GOT3 (cell line): ENCODE measurements at places on chromosomes 1 and 21.

DNA sequence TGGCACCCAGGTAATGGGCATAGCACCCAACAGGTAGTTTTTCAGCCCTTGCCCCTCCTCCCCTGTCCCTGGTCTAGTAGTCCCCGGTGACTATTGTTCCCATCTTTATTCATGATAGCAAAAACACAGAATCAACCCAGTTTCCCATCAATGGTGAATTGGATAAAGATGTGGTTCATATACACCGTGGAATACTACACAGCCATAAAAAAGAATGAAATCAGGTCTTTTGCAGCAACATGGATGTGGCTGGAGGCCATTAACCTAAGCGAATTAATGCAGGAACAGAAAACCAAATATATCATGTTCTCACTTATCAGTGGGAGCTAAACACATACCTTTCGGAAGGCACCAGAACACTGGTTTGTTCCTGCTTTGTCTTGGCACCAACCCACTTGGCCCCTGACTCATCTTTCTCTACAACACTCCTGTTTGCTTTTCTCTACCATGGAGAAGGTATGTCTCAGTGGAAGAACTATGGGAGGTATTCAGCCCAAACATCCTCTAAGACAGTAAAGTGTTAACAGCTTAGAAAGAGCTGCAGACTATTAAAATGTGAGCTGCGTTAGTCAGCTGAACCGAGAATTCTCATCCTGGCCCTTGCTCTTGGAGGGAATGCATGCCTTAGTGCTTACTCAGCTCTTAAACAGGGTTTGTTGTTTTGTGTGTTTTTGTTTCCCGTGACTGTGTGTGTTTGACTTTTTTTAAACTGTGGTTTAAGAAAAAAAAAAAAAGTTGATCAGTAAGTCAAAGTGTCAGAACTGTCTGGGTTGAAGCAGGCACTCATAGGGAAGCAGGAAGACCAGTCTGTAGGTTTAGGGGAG is 203.0 kb downstream of the TOMM20 start:
- DNase-seq = no peak

GRCh38 chr1:163472651-163473248 is 151.0 kb downstream of the NUF2 start:
- no peak for DNase-seq

DNA sequence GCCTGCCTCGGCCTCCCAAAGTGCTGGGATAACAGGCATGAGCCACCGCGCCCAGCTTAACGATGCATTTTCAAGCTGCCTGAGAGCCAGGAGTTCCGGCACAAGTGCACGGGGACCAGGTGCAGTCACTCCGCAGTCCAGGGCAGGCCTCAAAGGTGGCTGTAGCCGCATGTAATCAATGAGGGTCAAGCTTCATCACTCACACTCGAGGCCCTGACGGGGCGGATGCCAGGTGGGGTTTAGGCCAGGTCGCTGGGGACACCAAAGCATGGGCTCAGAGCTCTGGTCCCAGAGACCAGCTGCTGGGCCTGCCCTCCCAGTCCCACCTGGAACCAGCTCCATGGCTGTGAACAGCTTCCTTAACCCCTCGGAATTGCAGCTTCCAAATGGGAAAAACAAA is 26.1 kb upstream of the GPR153 start:
- no peak for DNase-seq

- DNase-seq = no peak
Measured at GRCh38 chr1:21834094-21834493, 22.0 kb downstream of the LDLRAD2 start.

- DNase-seq = no peak
Measured at GRCh38 chr1:221164029-221164428, 284.8 kb downstream of the HLX start.

- DNase-seq = no peak
Measured at GRCh38 chr1:29312469-29313461, 76.4 kb downstream of the PTPRU start.

DNA sequence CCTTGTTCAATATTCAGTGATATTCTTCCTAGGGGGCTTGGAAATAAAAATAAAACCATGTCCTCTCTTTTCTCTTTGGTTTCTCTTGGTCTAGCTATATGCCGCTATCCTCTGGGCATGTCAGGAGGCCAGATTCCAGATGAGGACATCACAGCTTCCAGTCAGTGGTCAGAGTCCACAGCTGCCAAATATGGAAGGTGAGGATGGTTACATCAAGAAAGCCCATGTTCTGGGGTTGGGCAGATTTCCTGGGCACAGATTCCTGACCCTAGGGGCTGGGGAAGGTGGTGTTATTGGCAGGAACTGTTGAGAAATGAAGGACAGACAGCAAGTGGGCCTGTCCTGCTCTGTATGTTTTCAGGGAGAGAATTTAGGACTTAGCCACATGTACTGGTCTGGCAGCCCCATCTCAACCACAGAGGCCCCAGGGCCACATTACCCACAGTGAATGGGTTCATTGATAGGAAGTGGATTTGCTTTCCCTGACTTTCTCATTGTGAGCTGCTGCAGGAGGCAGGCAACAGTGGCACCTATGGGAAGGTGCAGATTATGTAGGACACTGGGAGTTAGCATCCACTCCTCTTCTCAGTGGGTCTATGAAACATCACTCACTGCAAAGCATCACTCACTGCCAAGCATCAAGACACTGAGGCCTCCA is 37.4 kb upstream of the HSD17B7 start:
- DNase-seq = no peak

DNA sequence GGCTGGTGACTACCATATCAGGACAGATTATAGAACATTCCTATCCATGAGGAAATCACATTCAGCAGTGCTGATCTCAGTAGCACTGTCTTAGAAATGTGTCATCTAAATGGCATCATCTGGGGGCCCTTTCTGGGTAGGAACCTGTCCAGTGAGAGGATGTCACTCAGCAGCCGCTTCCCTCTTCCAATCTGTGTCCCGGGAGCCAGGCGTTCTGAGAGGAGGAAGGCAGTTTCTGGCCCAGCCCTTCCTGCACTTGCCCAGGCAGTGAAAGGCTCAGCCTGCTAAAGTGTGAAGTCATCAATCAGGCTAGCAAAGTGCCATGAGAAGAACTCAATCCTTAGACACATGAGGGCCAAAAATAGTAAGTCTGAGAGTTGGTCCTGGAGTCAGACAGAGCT is 25.6 kb downstream of the RAB4A start:
- no peak for DNase-seq

DNA sequence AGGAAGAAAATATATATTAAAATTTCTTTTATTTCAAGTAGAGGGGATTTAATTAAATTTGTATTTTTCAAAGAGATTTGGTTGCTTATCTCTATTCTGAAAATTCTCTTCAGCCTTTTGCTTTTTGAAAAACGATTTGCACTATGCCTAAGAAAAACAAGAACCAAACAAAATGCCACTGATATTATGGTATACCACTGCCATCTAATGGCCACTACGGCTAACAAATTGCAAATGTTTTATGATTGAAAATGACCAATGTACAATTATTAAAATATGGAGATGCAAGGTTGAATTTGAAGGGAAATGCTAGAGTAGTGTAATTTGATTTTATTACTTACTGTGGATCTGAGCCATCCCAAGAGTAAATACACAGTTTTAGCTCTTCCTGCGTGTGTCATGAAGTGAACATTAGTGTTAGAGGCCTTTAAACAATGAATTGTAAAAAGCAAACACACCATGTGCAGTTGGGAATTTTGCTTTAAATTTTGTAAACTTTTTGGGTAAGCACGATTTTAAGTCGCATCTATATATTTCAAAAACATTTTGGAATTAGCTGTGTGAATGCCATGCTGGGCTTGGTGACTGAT is 137.4 kb upstream of the USP25 start:
- DNase-seq = no peak

DNA sequence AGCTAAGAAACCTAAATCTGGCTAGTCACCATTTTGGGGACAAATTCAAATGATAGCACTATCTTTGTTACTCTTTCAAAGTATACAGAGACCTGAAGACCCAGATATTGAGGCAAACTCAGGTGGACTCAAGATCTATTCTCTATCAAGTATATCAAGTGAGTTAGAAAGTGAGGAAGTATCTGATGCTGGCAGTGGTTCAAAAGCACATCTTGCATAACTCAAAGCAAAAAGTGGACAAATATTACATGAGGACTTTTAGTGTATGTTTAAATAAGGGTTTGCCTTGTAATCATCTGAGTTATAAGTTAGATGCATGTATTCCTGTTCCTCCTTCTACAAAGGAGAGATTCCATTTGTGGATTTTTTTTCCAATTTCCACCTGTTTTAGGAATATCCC is 338.4 kb downstream of the DISC1 start:
- no peak for DNase-seq

DNA sequence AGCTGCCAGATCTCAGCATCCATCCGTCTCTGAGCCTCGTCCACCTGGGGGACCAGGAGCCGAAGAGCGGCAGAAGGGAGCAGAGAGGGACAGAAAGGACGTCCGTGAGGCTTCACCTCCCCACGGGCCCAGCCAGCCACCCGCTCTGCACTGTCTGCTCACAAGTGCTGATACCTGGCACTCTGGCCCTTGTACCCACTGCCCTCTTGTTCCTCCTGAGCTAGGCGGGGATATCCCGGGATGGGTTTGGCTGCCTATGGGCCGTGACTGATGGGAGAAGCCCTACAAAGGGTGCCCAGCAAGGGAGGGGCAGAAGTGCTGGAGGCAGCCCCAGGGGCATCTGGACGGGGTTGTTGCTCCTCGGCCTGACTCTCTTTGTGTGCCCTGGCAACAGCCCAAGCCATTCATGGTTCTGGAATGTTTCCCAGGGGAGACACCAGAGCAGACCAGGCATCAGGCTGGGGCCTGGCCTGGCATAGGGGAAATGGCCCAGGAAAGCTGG is 57.6 kb downstream of the LDLRAD2 start:
- peak; percentile 53 for DNase-seq

- no peak for DNase-seq
Measured at GRCh38 chr1:183567584-183567983, 22.7 kb downstream of the NCF2 start.

DNA sequence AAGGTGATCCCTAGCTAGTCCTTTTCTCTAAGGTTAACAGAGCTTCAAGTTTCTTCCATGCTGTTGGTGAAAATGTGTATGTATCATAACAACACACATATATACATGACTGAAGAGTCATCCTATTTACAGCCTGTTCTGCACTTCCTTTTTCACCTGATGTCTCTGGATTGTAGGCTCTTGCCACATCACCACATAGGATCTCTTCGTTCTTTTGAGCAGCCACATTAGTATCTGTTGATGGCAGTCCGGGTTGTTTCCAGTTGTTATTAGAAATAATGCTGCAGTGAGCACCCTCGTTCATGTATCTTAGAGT is 19.7 kb downstream of the MRPL37 start:
- DNase-seq = no peak

DNA sequence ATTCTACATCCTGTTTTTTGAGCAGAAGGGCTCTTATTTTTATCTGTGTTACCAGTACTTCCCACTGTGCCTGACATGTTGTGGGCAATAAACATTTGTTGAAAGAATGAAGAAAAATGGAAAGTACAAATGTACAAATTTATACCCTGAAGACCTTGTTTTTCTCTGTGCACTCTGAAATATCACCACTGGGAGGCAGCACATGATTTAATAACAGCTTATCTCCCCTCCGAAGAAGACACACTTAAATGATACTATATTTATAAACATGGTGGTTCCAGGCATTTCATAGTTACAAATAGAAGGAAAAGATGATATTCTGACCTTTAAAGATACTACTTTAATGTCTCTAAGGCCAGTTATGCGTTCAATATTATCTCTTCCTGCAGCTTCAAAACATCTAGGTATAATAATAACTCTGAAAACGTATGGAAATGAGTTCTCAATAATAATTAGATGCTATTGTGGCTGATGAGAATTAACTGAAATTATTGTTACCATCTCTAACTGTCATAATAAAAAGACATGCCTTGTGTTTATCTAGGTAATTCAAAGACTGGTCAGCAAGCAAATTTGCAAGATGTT is 12.8 kb downstream of the DYNLT5 start:
- DNase-seq = no peak

DNA sequence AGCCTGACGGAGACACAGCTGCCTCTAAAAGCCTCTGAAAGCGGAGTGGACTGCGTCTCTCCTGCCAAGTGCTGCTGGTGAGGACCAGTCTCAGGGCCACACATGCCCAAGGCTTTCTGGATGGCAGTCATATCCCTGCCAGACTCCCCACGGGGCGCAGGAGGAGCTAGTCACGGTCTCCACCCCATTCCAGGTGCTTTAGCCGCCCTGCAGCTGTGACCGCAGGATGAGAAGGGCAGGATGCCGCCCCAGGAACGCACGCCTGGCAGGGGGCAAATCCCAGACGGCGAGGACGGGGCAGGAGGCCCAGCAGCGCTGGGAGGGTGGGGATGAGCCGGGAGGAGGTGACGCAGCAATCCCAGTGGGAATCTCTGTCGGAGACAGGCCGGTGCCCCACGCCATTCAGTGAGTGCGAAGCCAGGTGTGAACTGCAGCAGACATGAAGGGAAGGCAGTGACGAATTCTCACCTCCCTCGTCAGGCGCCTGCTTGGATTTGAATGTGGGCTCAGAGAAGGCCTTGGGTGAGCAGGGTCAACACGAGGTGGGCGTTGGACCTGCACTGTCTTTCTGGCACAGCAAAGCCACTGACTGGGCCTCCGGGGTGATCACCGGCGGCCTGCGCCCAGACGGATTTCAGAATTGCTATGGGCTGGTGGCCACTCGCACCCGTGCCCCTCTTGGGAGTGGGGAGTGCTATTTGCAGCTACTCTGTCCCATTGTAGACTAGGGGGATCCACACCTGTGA is 38.5 kb upstream of the SLC19A1 start:
- DNase-seq = no peak

DNA sequence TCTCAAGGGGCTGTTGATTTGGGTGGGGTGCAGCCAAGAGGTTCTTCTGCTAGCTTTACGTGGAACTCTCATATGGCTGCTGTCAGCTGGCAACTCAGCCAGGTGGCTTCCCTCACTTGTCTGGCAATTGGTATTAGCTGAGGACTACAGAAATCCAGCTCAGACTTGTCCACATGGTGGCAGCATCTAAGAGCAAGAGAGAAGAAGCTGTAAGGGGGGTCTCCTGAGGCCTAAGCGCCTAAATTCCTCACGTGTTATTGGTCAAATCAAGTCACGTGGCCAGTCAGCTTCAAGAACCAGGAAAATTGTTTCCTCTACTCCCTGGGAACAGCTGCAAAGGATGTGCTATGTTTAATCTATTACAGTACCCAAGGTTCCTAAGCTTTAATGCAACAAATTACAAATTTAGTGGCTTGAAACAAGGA is 4.2 kb upstream of the DYRK3 start:
- no peak for DNase-seq

DNA sequence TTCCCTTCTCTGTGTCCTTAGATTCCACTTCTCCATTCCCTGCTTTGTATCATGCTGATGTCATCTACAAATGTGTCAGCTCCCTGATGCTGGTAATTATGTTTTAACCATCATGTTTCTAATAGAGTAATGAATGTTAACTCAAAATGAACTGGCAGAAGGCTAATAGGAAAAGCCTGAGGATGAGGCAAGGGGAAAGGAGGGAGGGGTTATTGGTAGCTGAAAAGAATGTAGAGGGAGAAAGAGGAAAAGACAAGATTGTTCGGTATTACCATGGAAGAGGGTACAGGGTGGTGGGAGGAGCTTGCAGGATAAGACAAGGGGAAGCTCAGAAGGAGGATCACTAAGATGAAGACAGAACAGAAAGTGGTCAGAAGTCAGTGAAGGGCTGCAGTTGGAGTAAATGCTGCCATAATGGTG is 150.9 kb downstream of the ZC3H11B start:
- DNase-seq = no peak

GRCh38 chr1:54582566-54583306 is 34.7 kb downstream of the ACOT11 start:
- no peak for DNase-seq

GRCh38 chr1:151729157-151729965 is 8.0 kb downstream of the RIIAD1 start:
- DNase-seq = no peak
